Activated CD8-positive, alpha-beta memory T cell treated with anti-CD3 and anti-CD28 coated beads for 4 hours (primary cell): ENCODE measurements at places on chromosomes 13 and 19.

DNA sequence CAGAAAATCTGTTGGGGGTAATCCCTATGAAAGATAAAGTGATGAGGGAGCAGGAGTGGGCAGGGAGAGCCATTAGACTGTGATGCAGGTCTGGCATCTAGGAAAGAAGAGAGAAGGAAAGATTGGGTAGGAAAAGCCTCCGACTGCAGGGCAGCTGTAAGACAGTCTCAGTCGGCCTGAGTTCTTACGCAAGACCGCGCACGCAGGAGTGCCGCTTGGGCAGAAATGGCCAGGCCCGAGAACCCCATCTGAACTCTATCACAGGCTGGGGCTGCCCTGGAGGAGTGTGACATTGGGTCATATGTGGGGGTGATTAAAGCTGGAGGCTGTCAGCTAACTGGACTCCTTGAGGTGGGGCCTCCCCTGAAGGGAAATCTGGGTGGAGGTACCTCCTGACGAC is 13.9 kb upstream of the FBXL3 start:
- no peak for DNase-seq

DNA sequence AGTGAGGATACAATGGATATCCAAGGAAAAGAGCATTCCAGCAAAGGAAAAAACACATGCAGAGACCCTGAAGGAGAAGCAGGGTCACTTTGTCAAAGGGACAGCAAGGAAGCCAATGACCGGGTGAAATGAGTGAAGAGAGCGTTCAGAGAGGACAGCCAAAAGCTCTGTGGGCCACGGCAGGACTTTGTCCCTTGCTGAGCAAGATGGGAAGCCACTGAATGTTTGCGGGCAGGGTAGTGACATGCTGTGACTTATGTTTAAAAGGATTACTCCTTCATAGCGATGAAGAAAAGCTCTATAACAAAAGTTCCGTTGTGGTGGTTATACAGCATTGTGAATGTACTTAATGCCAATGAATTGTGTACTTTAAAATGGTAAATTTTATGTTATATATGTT is 16.5 kb downstream of the ZAR1L start:
- DNase-seq: no peak

DNA sequence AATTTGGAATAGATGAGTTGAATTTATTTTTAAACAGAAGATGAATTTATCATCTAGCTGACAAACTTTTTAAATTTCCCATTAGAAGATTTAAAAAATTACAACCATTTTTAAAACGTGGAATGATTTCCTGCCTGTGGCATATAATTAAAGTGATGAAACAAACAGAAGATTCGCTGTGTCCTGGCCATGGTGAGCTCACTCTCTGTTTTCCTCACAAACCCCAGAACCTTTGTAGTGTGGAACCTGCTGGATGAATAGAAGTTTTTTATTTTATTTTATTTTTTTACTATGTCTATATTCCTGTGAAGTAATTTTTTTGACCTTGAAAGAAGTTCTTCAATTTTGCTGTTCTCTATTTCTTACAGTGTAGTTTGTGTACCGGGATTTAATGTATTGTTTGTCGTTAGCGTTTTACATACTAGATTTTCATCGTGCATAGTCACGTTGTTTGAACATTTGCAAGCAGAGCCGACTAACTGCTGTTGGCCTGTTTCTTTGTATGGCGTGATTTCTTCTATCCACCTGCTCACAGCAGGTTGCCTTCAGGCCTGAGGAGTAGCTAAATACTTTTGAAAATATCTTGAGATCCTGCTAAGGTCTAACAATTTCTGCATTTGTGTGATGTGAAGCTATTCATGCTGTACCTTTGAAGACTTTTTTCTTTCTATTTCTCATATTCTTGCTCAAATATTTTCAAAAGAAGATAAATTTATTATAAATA is 149.2 kb downstream of the GGACT start:
- DNase-seq: no peak

DNA sequence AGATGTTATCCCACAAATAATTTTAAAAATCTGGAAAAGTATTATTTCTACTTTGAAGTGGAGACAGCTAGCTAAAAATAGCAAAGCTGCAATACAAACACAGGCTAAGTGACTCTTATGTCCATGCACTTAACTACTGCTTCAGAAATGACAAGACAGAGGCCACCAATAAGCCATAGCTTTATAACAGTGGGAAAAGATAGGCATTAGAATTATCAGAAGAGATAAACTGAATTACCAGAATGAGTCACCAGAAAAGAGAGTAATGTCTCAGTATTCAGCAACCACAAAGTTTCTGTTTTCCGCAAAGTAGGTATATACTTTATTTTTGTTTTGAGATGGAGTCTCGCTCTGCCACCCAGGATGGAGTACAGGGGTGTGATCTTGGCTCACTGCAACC is 17.1 kb downstream of the CLN5 start:
- DNase-seq: no peak

- DNase-seq: no peak
Observed at GRCh38 chr19:29681422-29682235, 16.4 kb downstream of the PLEKHF1 start.

GRCh38 chr13:45100573-45101262 is 19.6 kb upstream of the GTF2F2 start:
- no peak for DNase-seq

DNA sequence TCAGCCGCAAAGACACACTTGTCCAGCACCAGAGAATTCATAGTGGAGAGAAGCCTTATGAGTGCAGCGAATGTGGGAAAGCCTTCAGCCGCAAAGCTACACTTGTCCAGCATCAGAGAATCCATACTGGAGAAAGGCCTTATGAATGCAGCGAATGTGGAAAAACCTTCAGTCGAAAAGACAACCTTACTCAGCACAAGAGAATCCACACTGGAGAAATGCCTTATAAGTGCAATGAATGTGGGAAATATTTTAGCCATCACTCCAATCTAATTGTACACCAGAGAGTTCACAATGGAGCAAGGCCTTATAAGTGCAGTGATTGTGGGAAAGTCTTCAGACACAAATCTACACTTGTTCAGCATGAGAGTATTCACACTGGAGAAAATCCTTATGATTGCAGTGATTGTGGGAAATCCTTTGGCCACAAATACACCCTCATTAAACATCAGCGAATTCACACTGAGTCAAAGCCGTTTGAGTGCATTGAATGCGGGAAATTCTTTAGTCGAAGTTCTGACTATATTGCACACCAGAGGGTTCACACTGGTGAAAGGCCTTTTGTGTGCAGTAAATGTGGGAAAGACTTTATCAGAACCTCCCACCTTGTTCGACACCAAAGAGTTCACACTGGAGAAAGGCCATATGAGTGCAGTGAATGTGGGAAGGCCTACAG is 6.8 kb downstream of the ZNF134 start:
- no peak for DNase-seq

DNA sequence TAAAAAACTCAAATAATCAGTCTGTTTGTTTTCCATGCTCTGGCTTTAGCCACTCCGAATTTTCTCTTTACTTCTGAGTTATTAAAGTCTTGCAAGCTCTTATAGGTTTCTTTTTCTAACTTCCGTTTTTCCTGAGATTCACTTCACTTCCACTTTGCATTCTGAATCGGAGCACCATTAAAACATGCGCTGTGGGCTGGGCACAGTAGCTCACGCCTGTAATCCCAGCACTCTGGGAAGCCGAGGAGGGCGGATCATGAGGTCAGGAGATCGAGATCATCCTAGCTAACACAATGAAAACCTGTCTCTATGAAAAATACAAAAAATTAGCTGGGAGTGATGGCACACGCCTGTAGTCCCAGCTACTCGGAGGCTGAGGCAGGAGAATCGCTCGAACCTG is 357.9 kb downstream of the SLITRK6 start:
- no peak for DNase-seq

DNA sequence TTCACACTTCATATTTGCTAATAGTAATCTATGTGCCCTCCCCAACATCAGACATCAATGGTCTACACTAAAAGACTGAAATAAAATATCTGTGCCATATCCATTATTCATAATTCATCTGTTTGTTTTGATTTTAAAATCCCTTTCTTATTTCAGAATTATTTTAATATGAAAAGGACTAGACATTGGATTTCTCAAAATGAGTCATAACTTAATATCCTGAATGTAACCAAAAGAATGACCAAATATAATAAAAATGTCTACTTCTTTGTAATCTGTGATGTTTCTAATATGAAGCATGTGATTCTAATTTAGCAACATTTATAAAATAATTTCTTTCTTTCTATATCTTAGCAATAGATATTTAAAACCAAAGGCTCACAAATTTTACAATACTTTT is 64.9 kb downstream of the MZT1 start:
- DNase-seq: no peak
